Activated CD4-positive, CD25-positive, alpha-beta regulatory T cell treated with anti-CD3 and anti-CD28 coated beads, Interleukin-2, amount 50 U/mL, for 72 hours (primary cell): ENCODE measurements at places on chromosomes 5 and 9.

DNA sequence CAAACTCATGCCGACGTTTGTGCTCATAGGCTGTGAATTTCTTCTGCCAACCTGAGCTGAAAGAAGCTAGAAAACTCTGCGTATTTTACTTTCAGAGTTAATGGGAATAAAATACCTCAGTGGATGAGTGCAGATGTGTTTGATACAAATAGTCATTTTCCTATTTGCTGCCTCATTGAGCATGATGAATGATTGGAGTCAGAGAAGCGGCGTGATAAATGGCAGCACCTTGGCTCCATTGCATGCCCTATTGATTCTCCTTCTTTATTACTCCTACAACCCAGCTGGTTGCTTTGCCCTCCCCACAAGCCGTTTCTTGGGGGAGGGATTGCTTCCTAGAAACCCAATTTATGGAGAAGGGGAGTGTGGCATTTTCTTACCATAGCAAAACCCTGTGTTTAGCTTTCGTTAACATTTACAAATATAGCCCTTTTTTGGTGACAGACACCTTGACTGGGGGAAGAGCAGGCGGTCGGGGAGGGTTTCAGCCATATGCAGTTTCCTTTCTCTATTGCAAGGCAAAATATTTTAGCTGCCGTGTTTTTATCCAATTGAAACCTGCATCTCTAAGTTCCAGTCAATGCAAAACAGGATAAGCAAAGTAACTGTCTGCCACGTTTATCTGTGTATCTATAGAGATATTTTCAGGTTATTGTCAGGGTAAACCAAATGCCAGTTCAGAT, 93.1 kb upstream of the TBCA start:
- DNase-seq, result no peak

- no peak for DNase-seq
Observed at GRCh38 chr5:69432412-69433206, 17.7 kb downstream of the MARVELD2 start.

GRCh38 chr5:172870715-172871461, 36.8 kb downstream of the ERGIC1 start:
- no peak for DNase-seq

GRCh38 chr5:180540050-180540694, 46.0 kb downstream of the CNOT6 start:
- no peak for DNase-seq

GRCh38 chr9:81497091-81497490, 192.3 kb downstream of the TLE1 start:
- no peak for DNase-seq

- no peak for DNase-seq
Observed at GRCh38 chr9:69134412-69134811, 39.7 kb upstream of the TJP2 start.

- DNase-seq, result peak; percentile 59
Observed at GRCh38 chr5:170183816-170184687, 48.7 kb upstream of the C5orf58 start.

DNA sequence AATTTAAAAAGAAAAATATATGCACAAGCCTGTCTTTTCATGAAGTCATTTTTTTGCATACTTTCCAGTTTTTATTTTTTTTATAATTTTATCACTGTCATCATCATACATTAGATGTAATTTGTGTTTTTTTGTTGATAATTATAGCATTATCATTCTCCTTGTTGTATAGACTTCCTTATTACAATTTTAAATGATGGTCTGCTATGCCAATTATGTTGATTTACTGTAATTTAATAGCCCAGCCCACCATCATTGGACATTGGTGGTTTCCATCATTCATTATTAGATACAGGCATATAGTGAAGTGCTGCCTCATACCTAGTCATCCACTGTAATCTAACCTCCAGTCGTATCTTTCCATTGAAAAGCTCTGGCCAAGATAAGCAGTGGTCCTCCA, 3.8 kb upstream of the TJP2 start:
- DNase-seq, result no peak

- peak; percentile 94 for DNase-seq
Observed at GRCh38 chr9:136363106-136363948, at the start of gene DNLZ. Gene DNLZ, minus strand, starts transcription at chr9:136363744. Its CDS starts 30 bp downstream, at chr9:136363714.

DNA sequence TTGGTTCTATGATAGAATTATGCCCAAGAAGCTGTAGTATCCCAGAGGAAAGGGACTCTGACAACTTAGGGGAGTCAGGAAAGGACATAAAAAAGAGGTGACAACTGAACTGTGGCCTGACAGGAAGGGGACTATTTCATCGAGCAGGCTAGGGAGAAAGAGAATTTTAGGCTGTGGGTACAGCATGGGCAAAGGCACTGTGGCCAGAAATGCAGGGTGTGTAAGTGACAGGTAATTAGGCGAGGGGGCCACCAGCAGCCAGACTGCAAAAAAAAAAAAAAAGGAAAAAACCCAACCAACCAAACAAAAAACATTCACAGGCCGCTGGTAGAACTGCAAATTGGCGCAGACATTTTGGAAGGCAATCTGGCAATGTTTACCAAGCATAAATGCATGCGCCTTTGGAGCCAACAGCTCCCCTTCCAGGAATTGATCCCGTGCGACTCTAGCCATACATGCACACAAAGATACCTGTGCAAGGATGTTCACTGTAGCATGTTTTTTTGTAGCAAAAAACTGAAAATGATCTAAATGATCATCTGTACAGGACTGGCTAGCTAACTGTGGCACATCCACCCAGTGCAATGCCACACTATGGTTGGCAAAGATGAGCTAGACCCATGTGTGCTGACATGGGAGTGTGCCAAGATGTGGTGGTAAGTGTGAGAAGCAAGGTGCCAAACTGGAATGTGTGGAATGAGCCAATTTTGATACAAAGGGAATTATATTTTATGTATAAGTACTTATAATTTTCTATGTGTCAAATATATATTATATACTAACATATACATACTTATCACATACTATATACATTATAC, 1.1 kb downstream of the EIF4E1B start:
- no peak for DNase-seq

- DNase-seq, result no peak
Observed at GRCh38 chr9:82196622-82197441, 208.3 kb downstream of the SPATA31D1 start.

DNA sequence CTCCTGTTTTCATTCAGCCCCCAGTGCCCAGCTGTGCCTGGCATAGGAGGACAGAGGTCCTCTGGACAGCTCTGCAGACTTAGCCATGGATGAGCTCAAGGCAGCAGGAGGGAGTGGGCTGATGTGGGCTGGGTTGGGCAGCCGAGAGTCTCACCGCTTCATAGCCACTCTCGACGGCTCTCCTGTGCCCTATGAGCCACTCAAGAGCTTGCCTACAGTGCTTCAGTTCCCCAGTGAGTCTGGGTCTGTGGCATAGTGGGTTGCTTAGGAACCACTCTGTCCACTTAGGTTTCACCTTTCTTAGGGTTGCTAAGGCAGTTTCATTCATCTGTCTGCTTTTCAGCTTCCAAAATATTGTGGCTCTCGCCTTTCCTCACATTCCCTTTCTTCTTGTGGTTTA, 296.8 kb downstream of the ICE1 start:
- no peak for DNase-seq

DNA sequence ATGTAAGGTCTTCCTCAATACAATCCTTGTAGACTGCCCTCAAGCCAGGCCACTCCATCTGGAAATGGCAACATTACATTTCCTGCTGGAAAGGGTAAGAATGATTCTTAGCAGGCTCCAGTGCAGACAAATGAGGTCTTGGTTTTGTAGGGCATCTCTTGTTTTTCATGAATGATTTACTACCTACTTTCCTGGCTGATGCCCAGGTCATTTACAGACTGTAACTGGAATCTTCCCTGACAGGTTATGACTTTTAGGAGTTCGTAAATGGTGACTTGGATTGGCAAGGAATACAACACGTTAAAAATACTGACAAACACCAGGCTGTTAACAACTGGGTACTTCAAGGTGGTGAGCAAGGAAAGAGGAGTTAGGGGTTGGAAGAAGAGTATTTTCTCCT, 510.5 kb upstream of the TNC start:
- no peak for DNase-seq

- no peak for DNase-seq
Observed at GRCh38 chr5:169218861-169219260, 82.1 kb downstream of the SLIT3 start.
